ENCODE measurements at places on chromosomes 6 and 20.

- DNase-seq: no peak
These were observed 209.7 kb downstream of the SMOC2 start for GRCh38 chr6:168650671-168651111.

- no peak for DNase-seq
These were observed 25.9 kb downstream of the RIN2 start for GRCh38 chr20:19783966-19784401.

DNA sequence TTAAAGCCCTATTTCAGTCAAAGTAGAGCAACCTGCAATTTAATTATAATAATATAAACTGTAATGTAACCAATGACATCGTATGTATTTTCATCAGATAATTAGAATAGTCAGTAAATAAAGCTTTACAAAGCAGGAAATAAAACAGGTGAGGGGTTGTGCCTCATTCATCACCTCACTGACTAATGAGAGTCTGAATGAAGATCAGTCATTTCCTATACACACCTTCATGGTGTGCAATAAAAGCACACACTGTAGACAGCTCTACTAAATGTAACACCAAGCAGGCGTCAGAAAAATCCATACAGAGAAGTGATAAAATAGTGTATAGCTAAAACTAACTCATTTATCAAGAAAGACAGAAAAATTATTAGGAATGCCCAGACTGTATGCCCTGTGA, 105.9 kb downstream of the MAN1A1 start:
- DNase-seq: no peak

DNA sequence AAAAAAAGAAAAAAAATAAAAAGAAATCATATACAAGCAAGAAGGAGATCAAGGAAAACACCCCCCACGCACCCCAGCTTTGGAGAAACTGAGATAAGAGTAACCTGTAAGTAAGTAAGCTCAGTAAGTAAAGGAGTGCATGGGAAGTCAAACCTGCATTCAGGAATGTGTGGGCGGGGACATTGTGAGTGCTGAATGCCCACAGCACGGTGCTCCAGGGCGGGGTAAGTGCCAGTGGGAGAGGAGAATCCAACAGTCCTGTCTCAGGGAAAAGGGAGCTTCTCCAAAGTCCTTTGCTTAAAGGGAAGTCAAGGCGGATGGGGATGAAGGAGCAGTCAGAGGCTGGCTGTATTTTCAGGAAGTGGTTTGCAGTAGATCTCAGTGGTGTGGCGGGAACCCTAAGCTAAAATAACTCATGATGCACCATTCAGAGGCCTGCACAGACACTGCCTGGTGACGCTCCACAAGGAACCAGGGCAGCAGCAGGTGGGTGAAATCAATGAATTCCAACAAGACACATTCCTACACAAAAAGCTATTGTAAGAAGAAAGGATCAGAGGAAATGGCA, 368.0 kb downstream of the QKI start:
- no peak for DNase-seq

GRCh38 chr6:147750413-147750812, 241.9 kb downstream of the SAMD5 start:
- DNase-seq: no peak

Measured in activated T-helper 1 cell treated with Interleukin-2 at 50 U/mL for 16 hours (primary cell).